ENCODE measurements at places on chromosomes 12 and 14. TPM values are rescaled to one million over a fixed set of nuclear protein-coding genes. Genes with fewer than 3 reads are reported as not detected.

Gene PZP
- not detected for total RNA-seq

Gene ABCC9
- total RNA-seq = 21.8 TPM

Gene RAPGEF3
- total RNA-seq = 4.1 TPM

Gene CD163L1
- total RNA-seq = 8.1 TPM

Gene HOTAIR
- not detected for total RNA-seq

Gene MAP3K9
- total RNA-seq = under 0.01 TPM

Gene TAS2R8
- total RNA-seq = not detected

Gene SLC17A8
- not detected for total RNA-seq

Gene CBLN3
- 1.6 TPM for total RNA-seq

Gene TMEM63C
- 2.0 TPM for total RNA-seq

Gene COL2A1
- total RNA-seq = not detected

Gene RD3L
- total RNA-seq = not detected

Gene PTPRQ
- total RNA-seq = 0.08 TPM

Gene KRT82
- total RNA-seq = not detected

Gene PARP11
- total RNA-seq = 2.1 TPM

Gene OTX2
- total RNA-seq = not detected

Gene C12orf50
- total RNA-seq = not detected

Gene TCL1A
- not detected for total RNA-seq

Gene CD27
- total RNA-seq = not detected

Gene PPP1R36
- total RNA-seq = 0.53 TPM

Gene LMNTD1
- not detected for total RNA-seq

Gene KSR2
- total RNA-seq = not detected

Gene ACSM4
- total RNA-seq = not detected

Gene TAMALIN
- total RNA-seq = 11.7 TPM

Gene MRPL52
- 39.5 TPM for total RNA-seq

Gene NTN4
- 234 TPM for total RNA-seq

Gene LALBA
- total RNA-seq = not detected

Gene CPNE6
- not detected for total RNA-seq

Gene TRIM9
- 0.59 TPM for total RNA-seq

Gene PIWIL1
- not detected for total RNA-seq

Gene SLC25A47
- not detected for total RNA-seq

Gene P2RX2
- total RNA-seq = not detected

Gene RTL1
- not detected for total RNA-seq

Gene GPR68
- total RNA-seq = 7.1 TPM

Gene ALX1
- total RNA-seq = 0.08 TPM

Gene BCL2L14
- total RNA-seq = not detected

Gene TGM1
- total RNA-seq = 1.6 TPM

Gene SMCO2
- 0.08 TPM for total RNA-seq

Gene IQSEC3
- total RNA-seq = not detected

Gene OR6C70
- not detected for total RNA-seq

Gene KLRG1
- total RNA-seq = 0.15 TPM

Gene DEGS2
- total RNA-seq = 0.12 TPM

Gene OR4K2
- total RNA-seq = not detected

Gene SLC10A1
- not detected for total RNA-seq

Gene SMIM41
- total RNA-seq = 0.15 TPM

Gene OR6S1
- total RNA-seq = not detected

Gene REC8
- 0.12 TPM for total RNA-seq

Gene GPRC5A
- total RNA-seq = 11.6 TPM

All from smooth muscle cell of the coronary artery (primary cell).